ENCODE measurements at places on chromosomes 12 and 14.

DNA sequence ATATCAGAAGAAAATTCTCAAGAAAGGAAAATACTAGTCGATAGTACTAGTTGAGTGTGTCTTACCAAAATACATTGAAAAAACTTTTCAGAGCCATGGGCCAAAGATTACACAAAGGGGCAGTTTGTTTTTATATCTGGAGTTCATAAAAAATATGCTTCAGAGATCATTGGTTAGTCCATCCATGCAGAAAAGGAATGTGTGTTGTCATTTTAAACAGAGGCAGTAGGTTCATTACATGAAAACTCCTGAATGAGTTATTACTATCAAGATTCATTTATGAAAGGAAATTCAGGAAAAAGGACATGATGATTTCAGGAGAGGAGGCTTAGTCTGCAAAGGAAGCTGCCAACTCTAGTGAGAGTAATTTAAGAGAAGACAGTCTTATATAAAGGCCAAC, 354.8 kb downstream of the AEBP2 start:
- no peak for DNase-seq

GRCh38 chr12:5592310-5592709, 160.4 kb downstream of the NTF3 start:
- DNase-seq: no peak

DNA sequence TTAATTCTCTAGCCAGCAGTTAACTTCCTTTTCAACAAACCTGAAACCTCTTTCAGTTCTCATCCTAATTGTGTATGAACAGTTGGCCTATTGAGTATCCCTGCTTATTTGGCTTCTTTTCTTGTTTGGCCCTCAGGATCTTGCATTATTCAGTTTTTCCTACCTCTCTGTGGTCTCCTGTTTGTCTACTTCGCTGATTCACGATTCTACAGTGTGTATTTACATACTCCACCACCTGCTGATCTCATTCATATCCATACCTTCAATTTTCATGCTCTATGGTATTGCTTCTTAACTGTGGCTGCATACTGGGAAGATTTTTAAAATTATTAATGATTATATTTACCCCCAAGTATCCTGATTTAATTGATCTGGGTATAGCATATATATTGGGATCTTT, 56.4 kb downstream of the RASSF9 start:
- DNase-seq: no peak

GRCh38 chr14:77498120-77498979, at the start of gene ISM2:
ISM2 (minus strand) TSS chr14:77498816; CDS start chr14:77498793, 23 bp downstream.
- peak; percentile 32 for DNase-seq

DNA sequence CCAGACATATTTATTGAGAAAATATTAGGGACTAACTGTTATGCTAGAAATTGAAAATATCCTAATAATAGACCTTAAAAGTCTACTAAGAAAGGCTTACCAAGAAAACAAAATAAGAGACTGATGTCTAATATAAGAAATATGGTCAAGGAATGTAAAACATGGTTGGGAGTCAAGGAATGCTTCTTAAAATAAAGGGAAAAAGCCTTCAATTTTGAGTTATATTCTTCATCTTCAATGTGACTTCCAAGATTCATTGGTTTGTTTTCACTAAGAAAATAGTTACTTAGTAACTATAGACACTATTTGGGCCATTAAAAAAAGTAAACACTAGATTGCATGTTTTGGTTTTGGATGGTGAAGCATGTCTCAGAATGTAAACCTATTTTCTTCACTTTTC, 88.1 kb upstream of the ETV6 start:
- DNase-seq: no peak

DNA sequence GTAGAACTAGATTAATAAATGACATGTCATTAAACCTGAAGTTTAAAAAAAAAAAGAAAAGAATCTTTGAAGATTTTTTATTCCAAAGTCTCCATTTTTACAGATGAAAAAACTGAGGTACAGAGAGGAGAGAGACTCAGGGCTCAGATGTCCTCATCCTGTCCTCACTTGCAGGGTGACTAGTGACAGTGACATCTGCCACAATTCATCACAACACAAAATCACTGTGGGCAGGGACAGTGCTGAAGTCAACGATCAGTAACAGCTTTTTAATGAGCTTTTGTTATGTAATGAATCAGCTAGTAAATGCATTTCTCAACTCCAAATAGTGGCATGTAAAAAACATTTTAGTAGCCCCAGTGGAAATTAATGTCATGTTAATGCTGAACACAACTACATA, 138.5 kb downstream of the NTF3 start:
- no peak for DNase-seq

DNA sequence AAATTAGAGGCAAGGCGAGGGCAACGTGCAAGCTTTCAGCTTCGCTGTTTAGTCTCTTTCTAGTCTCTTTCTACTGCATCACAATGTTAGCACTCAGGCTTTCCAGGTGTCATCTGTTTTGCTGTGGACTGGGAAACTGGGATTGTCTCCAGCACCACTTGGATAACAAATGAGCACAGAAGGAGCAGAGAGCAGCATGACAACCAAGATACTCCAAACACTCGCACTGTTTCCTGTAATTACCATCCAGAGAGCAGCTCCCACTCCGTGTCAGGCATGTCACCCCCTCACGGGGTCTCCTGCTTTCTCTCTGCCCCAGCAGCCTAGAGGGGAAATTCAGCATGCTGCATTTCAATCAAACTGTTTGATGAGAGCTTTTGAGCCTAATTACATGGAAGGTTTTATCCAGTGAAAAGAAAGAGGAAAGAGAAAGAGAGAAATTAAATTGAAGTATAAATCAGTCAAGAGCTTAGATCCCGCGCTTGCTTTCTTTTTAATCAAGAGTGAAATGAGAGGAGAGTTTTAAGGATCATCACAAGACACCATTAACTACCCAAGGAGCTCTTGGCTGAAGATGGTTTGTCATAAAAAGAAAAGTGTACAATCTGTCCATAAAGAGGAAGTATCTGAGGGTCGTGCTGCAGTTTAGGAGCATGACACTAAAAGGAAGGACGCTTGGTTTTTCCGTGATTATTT, 917.7 kb downstream of the DIO2 start:
- DNase-seq: no peak

DNA sequence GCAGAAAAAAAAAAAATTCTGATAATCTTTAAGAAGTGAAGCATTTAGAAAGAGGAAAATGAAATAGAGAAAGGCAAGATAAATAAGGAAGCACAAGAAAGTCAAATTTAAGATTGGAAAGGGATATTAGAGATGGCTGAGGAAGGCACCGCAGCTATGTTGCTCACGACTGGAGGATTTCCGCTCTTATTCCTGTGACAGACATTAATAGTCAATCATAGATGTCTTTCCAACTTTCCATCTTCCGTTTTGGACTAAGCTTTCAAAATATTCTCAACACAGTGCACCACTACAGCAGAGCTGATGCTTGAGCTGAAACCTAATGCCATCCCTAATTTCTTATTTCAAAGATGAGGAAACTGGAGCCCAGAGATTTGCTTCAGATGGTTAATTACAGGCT, 290.6 kb downstream of the FOXN3 start:
- DNase-seq: no peak

DNA sequence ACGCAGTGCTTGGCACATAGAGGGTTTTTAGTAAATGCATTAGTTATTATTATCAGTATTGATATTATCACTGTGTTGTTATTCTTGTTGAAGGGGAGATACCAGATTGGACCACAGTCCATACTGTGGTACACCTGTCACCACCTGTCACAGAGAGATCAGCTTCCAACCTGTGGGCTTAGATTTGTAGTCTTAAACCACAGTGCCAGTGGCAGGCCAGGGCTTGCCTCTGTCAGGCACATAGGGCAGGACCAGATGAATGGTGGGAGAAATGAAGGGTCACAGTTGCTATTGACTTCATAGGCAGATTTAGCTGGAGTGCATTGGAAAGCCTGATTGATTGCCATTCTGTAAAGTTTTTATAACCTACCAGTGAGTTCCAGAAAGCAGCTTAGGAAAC, 35.1 kb downstream of the ARL1 start:
- no peak for DNase-seq

- DNase-seq: no peak
These were observed 38.1 kb upstream of the PTCSC3 start for GRCh38 chr14:36214476-36215216.

- no peak for DNase-seq
These were observed 5.6 kb downstream of the OR10P1 start for GRCh38 chr12:55642267-55642666.

- DNase-seq: peak; percentile 90
These were observed at the start of gene KIF21A for GRCh38 chr12:39443081-39443928. KIF21A (minus strand) TSS chr12:39443120; CDS start chr12:39442970, 150 bp downstream.

- DNase-seq: no peak
These were observed 227.9 kb downstream of the DACT1 start for GRCh38 chr14:58865514-58866281.

GRCh38 chr14:98345161-98345560, 926.8 kb downstream of the BCL11B start:
- DNase-seq: no peak

DNA sequence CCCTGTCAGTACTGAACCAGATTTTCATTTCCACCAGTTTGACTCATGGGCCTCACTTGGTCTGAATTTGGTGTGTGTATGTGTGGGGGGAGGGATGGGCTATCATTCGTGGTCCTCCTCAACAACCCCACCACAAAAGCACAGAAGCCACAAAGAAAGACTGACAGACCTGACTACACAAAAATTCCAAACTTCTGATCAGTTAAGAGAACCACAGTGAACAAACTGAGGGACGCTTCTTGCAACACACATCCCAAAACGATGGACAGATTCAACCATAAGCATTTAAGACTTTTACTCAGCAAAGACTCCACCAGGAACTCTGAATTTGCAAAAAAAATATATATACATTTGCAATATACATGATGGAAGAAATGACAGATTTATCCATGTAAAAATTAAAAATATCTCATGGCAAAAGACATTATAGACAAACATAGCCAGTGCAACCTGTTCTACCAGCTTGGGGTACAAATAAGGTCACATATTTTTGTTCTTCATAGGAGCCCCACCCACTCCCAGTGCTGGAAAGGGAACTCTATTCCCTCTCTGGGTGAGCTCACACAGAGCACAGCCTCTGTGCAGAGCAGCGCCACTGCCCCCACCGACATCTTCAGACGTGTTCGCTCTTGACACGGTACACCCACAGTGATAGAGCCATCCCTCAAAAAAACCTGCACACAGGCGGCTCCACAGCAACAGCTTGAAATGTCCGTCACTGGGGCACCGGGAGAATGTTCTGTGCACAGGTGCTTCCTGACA, 49.7 kb downstream of the JAG2 start:
- no peak for DNase-seq

DNA sequence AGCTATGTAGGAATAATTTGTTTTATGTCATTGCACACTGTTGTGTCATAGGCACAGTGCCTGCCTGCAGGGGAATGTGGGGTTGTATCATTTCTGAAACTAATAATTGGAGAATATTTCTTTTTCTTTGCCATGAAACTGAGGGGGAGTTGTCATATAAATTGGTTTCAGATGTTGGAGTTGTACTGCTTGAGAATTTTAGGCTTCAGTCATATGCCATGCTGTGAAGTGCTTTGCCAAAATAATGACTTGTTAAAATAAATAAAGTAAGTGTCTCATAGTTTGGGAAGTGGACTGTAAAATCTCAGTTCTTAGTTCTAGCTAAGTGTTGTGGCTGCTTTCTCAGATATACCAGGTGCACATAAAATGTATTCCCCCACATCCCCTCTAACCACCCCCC, 116.8 kb downstream of the DAAM1 start:
- DNase-seq: no peak

DNA sequence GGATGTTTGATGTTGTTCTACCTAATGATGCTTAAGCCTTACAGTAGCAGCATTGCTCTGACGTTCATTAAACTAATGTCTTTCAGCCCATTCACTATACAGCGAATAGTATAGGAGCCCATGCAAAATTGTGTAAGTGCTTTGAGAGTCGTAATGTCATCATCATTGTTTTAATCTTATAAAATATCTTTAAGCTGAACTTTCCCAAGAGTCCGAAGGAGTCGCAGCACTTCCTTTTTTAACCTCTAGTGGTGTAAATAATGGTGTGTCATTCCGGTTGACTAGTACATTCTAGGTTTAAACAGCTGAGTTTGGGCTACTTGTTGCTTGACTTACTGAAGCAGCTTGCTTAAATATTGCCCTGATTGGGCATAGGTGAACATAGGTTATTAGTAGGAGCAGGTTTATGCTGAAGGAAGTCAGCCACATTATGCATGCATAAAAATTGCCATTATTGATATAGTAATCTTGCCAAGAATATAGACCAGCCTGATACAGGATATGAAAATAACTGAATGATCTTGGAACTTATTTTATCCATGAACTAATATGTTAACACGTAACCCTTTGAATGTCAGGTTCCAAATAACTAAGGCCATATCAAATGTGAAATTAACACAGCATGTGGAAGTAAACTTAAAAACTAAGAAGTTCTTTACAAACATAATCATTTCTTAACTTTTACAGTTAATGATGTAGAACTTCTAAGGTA, 2.6 kb downstream of the WNK1 start:
- no peak for DNase-seq

DNA sequence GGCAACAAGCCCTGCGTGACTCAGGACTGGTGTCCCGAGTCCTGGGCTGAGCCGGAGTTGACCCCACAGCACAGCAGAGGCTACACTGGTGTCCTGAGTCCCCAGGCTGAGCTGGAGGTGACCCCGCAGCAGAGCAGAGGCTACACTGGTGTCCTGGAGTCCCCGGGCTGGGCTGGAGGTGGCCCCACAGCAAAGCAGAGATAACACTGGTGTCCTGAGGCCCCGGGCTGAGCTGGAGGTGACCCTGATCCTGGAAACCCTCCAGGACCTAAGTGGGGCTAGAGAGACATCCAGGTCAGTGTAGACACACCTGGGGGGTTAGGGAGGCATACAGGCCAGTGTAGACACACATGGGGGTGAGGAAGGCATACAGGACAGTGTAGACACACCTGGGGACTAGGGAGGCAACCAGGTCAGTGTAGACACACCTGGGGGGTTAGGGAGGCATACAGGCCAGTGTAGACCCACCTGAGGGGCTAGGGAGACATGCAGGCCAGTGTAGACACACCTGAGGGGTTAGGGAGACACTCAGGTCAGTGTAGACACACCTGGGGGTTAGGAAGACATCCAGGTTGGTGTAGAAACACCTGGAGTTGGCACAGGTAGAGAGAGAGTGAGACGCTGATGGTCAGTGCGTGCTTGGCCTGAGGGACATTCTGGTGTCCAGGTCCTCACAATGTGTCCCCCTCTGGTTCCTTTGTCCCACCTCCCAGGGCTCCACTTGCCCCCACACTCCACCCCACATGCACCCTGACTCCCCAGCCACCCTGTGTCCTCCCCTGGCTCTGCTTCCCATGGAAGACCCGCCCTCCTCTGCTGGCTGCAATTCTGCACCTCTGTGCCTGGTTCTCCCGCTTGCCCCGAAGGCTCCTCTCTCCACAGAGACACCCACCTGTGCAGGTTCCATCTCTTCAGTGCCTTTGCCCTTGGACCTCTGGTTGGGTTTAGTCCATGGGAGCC, 321.6 kb upstream of the SFSWAP start:
- DNase-seq: no peak

- no peak for DNase-seq
These were observed 8.1 kb downstream of the DNAI7 start for GRCh38 chr12:25186788-25187402.

- DNase-seq: peak; percentile 89
These were observed 148.1 kb upstream of the NRXN3 start for GRCh38 chr14:78022059-78022458.

- DNase-seq: no peak
These were observed 136.5 kb downstream of the FBXL14 start for GRCh38 chr12:1457901-1458300.

All from HAP-1 (cell line).